NCI-H774 (cell line): ENCODE measurements at places on chromosomes 2 and 18.

- DNase-seq = no peak
Measured at GRCh38 chr2:150165988-150166312, 321.5 kb downstream of the RND3 start.

GRCh38 chr2:186256540-186256939 lies 229.5 kb upstream of the ZC3H15 start:
- DNase-seq = peak; percentile 6

DNA sequence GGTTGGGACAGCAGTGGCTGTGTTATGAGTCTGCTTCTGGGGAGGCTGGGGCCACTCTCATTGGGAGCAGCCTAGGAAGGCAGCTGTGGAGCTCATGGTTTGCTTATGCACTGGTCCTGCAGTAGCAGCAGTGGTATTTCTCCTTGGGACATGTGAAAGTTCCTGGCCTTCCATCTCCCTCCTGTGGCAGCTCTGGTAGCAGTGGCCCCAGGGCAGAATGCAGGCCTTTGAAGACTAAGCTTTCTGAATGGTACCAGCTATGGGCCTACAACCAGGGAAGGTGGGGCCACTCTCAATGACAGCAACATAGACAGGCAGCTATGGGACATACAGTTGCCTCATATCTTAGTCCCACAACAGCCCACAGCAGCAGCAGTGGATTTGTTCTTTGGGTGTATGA lies 117.3 kb upstream of the VWC2L start:
- DNase-seq = no peak

DNA sequence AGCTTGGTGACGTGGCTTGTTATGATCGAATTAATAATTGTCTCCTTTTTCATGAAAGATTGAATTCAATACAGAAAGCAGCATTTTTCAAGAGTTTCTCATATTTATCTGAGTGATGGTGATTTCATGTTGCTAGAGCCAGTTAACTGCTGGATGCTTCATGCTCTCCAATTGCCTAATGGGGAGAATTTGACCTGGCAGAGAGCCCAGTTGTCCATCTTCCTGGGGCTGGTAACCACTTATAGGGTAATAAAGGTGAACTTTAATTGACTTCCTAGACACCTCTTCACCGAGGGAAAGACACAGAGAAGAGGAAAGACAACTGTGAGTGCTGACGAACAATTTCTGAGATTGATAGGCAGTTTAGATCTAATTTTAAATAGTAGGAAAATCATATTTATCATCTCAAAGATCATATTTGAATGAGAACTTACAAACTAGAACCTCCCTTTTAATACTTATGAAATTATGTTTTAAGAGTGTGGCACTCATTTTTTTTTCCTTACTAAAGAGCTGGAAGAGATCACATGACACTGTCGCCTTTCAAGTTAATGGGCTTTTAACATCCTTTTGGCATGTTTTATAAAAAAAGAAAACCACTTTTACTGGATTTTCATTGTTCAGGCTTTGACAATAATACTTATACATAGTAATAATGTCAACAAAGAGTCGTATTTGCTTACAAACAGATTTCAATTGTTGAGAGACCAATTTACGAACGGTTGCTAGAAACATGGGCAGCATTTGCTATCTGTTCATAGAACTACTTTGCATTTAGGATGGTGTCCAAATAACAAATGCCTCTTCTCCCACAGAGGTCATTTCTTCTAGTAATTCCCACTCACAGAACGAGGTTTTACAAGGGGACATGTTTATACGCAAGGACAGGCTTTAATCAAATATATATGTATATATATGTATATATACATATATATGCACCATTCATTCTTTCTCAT lies 153.3 kb downstream of the RAPGEF4 start:
- peak; percentile 23 for DNase-seq

GRCh38 chr2:11771971-11772615 lies 25.7 kb downstream of the LPIN1 start:
- DNase-seq = no peak

- DNase-seq = no peak
Measured at GRCh38 chr2:173214213-173214612, 138.6 kb downstream of the MAP3K20 start.

DNA sequence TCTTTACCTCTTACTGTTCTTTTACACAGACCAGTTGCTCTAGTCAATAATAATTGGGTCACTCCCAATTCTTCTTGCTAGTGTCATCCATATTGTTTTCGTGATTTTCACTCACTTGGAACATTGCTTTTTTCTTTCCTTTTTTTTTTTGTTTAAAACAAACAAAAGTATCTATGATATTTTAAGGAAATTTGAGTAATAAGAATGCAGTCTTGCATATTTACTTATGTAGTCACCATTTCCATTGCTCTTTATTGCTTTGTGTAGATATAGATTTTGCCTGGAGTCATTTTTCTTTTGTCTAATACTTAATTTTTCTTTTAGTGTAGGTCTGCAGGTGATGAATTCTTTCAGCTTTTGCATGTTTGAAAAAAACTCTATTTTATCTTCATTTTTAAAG lies 71.9 kb downstream of the WDR7 start:
- no peak for DNase-seq

GRCh38 chr2:88959480-88960204 lies 268.2 kb downstream of the RPIA start:
- DNase-seq = no peak

- no peak for DNase-seq
Measured at GRCh38 chr2:227759411-227760118, 13.9 kb downstream of the SCYGR8 start.

- no peak for DNase-seq
Measured at GRCh38 chr2:128644156-128644555, 325.5 kb upstream of the HS6ST1 start.

DNA sequence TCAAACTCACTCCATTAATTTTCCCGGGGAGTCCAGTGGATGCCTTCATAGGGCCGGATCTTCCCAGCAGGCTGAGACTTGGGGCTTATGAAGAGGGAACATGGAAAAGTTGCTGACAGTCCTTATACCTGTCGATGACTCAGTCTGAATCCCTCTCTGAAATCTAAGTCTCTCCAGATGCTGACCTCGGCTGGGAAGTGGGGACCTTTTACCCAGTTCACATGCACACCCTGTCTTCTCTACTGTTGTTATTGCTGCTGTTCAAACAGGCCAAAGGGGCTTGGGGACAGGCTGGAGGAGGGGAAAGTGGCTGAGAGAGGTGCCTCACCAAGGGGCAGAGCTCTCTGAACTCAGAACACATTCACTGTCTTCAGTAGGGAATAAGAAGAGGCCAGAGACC lies 4.1 kb upstream of the TNP1 start:
- DNase-seq = no peak

DNA sequence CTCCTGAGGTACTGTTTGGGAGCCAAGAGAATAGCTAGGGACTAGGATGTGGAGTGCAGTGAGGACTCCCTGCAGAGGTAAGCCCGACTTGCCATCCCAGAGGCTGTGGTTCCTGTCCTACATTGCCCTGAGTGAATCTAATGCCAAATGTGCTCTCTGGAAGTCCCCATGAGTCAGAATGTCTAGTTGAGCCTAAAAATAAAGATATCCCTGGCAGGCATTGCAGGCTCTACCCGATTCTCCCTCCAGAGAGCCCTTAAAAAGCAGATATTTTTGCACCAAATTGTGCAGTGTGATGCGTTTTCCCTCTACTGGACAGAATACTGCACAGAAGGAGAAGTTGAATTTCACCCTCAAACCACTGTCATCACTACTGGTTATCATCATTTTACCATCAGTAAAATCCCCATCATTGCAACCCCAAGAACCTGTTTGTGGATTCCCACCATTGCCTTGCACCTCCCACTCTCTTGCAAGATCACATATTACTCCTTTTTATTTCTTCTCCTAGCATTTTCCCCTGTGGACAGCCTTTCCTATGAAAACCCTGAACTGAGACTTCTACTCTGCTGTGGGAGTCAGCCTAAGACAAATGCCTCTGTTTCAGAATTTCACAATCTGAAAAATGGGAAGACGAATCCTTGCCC lies 98.0 kb downstream of the MARCHF4 start:
- DNase-seq = no peak

DNA sequence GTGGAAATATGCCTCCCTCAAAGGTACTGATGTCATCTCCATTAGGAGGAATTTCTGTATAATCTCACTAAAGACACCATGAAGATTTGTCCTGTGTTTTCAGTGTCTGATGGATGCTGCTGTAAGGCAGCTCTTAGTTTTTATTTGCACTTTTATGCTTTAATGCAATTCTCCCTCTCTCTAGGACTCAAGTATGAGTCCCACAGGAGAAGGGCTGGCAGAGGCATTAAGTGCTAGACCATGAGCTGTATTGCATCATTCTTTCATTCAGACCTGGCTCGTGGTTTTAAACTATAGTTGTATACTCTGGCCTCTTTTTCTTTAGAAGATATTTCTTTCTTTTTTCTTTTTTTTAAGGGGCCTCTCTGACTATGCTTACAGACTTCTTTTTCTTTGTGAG lies 805.6 kb downstream of the DPP10 start:
- no peak for DNase-seq

DNA sequence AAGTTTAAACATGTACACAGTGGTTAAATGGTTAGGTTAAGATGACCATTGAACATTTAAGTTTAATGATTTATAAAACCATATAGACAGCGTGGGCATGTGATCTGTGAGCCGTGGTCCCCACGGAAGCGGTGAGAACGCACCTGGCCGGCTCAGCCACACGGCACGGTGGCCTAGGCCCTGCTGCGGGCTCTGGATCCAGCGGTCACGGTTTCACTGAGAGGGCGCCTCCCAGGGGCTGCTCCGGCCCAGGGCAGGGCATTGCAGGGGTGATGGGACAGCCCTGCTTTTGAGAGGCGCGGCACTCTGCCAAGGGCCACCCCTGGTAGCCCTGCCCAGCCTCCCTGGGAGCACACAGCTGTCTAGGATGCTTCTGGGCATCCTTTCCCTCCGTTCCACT lies 124.9 kb downstream of the RGPD3 start:
- DNase-seq = no peak

DNA sequence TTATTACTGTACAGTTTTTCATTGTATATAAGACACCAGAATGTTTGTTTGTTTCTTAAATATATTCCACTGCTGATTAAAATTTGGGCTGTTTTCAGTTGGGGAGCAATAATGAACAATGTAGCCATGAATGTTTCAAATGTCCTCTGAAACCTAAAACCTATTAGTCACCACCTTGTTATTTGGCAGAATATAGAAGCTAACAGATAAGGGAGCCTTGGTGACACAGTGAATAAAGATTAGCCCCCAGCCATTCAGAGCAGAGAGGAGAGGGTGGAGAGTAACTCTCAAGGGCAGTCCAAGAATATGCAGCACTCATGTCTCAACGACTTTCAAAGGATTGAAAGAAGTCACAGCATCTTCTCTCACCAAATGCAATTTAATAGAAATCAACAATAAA lies 43.1 kb upstream of the ATP8B1 start:
- no peak for DNase-seq

DNA sequence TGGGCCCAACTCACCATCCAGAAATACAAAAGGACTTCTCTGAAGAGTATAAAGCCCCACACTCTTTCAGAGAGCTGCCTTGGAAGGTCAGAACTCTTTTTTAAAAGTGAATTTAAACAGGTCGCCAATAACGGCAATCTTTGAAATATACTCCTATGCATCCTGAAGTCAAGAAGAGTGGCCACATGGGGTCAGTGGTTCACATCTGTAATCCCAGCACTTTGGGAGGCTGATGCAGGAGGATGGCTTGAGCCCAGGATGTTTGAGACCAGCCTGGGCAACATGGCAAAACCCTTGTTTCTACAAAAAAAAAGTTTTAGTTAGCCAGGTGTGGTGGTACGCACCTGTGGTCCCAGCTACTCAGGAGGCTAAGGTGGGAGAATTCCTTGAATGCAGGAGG lies 68.1 kb upstream of the FZD7 start:
- DNase-seq = no peak

- no peak for DNase-seq
Measured at GRCh38 chr2:1951586-1951985, 207.3 kb upstream of the PXDN start.

DNA sequence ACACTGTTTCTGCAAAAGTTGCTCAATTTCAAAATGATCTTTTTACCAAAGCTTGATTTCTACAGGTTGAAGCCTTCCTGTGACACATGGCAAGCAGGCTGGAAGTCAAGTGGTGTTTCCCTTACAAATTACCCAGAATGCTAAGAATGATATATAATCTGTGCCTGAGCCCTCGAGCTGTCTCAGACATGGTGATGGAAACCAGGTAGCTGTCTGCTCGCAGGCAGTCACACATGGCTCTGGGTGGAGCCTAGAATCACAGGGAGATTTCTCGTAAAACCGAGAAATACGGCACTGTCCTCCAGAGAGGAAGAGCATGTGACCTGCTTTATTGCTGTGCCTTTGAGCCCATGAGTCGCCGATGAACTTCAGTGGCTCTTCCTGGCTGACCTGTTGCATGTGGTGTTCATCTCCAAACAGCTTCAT lies 392.9 kb downstream of the ZNF521 start:
- DNase-seq = no peak

DNA sequence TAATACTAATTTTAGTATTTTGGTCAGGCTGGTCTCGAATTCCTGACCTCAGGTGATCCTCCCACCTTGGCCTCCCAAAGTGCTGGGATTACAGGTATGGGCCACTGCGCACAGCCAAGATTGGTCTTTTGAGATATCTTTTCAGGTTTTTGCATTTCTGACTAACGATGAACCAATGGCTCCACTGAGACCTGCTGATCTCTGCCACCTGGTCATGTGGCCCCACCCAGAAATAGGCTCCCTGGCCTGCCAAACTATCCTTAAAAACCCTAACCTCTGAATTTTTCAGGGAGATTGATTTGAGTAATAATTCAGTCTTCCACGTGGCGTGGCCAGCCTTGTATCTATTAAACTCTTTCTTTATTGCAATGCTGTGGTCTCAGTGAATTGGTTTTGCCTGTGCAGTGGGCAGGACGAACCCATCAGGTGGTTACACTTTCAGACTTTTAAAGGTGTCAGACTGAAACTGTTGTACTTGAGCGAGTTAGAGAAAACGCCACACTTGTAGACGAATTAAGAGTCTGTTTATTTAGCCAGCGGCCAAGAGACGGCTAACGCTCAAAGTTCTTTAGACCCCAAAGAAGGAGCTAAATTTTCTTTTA lies 85.8 kb upstream of the MSH6 start:
- DNase-seq = no peak

- DNase-seq = no peak
Measured at GRCh38 chr2:8345200-8345599, 336.7 kb upstream of the ID2 start.

DNA sequence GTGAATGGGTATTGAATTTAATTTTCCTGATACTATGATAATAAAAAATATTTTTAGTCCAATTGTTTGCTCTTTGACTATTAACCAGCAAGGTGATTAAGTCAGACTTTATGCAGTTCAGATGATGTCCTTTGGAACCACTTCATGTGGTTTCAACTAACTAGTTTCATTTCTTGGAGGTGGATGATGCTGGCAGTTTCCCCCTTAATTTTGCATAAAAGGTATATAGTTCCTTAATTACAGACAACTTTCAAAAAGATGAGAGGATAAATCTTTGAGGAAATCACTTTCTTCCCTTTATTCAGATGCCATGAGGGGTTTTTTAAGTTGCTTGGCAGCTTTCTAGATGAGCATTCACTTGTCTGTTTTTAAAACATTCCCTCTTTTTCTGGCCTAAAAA lies 223.1 kb downstream of the PHLPP1 start:
- no peak for DNase-seq

- DNase-seq = no peak
Measured at GRCh38 chr18:69789794-69790193, 157.9 kb downstream of the CD226 start.

- DNase-seq = no peak
Measured at GRCh38 chr2:3489764-3490115, 29.6 kb downstream of the ADI1 start.
